Fibroblast of the conjunctiva (primary cell): ENCODE measurements at places on chromosomes 3 and 15.

DNA sequence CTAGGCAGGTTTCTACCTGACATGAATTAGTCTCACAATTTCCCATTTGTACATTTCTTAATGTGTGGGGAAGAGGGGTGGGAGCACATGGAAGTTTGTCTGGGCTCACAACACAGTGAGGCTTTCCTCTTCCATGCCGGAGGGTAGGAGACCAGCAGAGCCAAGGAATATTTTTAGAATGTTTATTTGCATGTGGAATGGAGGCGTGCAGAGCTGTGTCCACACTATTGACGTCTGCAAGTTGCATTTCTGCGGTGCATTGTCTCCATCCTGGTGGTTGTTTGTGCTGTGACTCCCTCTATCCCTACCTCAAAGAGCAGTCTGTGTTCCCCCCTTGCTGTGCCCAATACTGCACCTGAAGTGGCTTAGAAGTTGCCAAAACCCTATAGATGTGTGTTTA, 103.1 kb upstream of the LRTM1 start:
- no peak for DNase-seq

- DNase-seq, result no peak
Measured at GRCh38 chr3:127668906-127669305, 3.8 kb upstream of the ABTB1 start.

GRCh38 chr3:62436785-62437184, 63.4 kb upstream of the FEZF2 start:
- no peak for DNase-seq

- DNase-seq, result no peak
Measured at GRCh38 chr3:76565496-76566210, 474.2 kb upstream of the ROBO2 start.

DNA sequence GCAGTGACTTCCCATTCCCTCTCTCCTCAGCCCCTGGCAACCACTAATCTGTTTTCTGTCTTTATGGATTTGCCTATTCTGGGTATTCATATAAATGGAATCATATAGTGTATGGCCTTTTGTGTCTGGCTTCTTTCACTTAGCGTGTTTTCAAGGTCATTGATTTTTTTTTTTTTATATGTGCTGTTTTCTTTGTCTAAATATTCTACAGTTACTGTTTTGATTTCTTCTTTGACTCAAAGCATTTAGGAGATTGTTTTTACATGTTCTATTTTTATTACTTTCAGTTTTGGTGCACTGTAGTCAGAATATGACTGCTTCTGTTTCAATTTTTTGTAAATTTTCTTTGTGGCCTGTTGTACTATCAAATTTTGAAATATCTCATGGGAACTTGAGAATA, 71.9 kb upstream of the RNU6-1 start:
- no peak for DNase-seq

- DNase-seq, result no peak
Measured at GRCh38 chr15:91821458-91821857, 32.0 kb upstream of the SLCO3A1 start.

DNA sequence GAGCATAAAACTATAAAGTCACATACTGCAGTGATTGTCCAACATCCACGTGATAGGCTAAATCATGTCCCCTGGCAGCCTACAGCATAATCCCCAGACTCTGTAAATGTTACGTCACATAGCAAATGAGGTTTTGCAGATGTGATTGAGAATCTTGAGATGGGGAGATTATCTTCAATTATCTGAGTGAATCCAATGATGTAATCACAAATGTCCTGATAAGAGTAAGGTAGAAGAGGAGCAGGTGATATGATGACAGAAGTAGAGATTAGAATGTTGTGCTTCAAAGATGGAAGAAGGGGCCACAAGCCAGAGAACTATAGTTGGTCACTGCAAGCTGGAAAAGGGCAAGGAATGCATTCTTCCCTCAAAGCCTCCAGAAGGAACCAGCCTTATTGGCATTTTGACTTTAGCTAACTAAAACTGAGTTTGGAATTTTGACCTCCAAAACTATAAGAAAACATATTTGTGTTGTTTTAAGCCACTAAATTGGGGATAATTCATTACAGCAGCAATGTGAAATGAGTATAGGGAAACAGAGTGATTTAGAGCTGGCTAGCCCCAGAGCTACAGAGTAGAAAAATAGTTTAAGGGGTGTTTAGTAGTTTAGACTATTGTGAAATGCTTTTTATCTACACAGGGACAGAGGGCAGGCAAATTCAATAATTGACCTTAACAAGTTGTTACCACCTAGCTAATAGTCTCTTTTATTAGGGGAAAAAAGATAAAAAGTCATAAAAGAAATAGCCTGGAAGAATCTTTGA, 15.2 kb downstream of the SLC2A2 start:
- no peak for DNase-seq
